ENCODE measurements at places on chromosomes 6 and 20. TPM values are rescaled to one million over a fixed set of nuclear protein-coding genes. Genes with fewer than 3 reads are reported as not detected.
A peak's percentile ranks its signal among the peaks of the same experiment; 100 is the strongest.

- no peak for DNase-seq
These were observed 29.1 kb downstream of the PLCG1 start for GRCh38 chr20:41166201-41167117.

The EPPIN gene
- total RNA-seq, result not detected

The WFDC12 gene
- not detected for total RNA-seq

DNA sequence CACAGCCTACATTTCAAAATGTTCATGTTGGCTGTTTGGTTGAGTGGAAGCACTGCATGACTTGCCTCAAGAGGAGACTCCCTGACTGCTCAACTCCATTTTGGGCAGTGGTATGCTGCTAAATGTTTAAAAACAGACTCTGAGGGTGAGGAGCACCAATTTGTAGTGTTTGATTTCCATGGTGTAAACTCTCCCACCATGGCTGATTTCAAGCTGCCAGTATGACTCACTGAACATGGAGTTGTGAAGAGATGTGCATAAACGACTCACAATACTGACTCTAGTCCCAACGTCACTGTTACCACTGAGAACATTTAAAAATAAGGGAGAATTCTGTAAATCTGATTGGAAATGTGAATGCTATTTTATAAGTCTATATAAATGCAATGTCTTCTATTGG, 70.4 kb downstream of the BACH2 start:
- DNase-seq, result no peak

GRCh38 chr6:30601815-30602641, 15.0 kb downstream of the PPP1R10 start:
- no peak for DNase-seq

- DNase-seq, result no peak
These were observed 28.1 kb downstream of the DACT2 start for GRCh38 chr6:168291450-168291849.

The RIPOR2 gene
- 0.13 TPM for total RNA-seq

DNA sequence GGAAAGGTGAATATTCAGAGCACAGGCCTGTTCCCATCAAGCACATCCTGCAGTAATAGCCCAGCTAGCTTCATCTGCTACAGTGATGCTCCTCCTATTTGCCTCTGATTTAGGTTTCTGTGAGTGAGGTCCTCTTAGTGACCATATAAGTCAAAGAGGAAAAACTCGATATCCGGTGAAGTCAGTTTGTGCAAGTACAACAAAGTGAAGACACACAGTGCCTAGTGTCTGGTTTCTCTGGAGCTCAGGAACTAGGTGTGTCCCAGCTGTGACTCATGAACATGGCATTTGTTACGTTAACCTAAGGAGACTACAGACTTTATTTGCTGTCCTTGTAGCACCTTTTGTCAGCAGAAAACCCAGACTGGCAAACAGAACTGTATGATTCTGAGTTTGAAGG, 33.9 kb downstream of the EDN1 start:
- peak; percentile 85 for DNase-seq

GRCh38 chr20:58107533-58107932, 120.9 kb downstream of the ANKRD60 start:
- DNase-seq, result no peak

- no peak for DNase-seq
These were observed 104.5 kb upstream of the CARMIL1 start for GRCh38 chr6:25174678-25175077.

- DNase-seq, result no peak
These were observed 203.3 kb upstream of the CST7 start for GRCh38 chr20:24745617-24746350.

DNA sequence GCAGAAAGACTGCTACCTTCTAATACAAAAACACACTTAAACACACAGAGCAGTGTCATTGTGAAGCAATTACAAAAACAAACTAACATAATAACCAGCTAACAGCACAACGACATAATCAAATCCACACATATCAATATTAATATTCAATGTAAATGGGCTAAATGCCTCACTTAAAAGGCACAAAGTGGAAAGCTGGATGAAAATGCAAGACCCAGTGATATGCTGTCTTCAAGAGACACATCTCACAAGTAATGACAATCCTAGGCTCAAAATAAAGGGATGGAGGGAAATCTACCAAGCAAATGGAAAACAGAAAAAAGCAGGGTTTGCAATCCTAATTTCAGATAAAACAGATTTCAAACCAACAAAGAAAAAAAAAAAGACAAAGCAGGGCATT, 67.8 kb upstream of the HTR1E start:
- no peak for DNase-seq

The GNMT gene
- total RNA-seq, result 0.13 TPM

The NOP56 gene
- 104 TPM for total RNA-seq

The LKAAEAR1 gene
- 0.13 TPM for total RNA-seq

- peak; percentile 48 for DNase-seq
These were observed 96.0 kb downstream of the LCA5 start for GRCh38 chr6:79441192-79441591.

The MLN gene
- total RNA-seq, result not detected

GRCh38 chr6:53048431-53049195, 16.6 kb upstream of the FBXO9 start:
- peak; percentile 69 for DNase-seq
